ENCODE measurements at places on chromosomes 16 and 17. TPM values are rescaled to one million over a fixed set of nuclear protein-coding genes. Genes with fewer than 3 reads are reported as not detected.
A peak's percentile ranks its signal among the peaks of the same experiment; 100 is the strongest.

RBL2 gene
- 55.3 TPM for total RNA-seq

IL17C gene
- not detected for total RNA-seq

CCDC40 gene
- 3.7 TPM for total RNA-seq

TBC1D3D gene
- total RNA-seq = 0.86 TPM

DNA sequence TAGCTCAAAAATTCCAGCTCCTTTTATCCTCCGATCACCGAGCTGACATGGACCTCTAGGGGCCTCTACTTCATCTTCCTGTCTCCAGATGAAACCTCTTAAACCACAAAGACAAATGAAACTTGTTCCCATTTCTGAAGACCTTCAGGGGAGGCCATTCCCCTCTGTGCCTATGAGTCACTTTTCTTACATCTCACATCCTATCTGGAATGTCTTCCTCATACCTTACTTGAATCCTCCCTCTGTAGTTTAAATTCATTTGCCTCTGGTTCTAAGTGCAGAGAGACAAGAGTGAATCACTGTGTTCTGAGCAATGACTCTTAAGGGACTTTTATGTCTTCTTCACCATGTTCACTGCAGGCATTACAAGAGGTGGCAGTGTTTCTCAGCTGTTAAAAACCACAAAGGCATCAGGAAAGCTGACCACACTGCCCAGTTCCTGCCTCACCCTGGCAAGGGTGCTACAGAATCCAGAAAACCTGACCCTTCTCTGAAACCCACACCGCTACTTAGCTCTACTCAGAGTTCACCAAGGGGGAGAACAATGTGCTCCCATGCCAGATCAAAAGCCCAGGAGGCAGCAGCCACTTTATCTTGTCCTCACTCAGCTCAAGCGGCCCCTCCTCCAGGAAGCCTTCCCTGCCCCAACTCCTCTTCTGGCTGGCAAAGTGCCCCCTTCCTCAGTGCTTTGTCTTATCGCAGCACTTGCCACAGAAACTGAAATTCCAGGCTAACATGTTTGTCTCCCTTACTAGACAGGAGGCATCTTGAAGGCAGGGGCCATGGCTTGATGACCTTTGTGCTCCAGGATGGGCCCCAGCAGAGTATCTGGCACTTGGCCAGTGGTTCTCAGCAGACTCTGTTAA, 6.4 kb downstream of the CUEDC1 start:
- H3K36me3 ChIP-seq = no peaks in the 10 kb centered on the region
- H3K4me3 ChIP-seq = no peak overlapping the region
- H3K4me1 ChIP-seq = peaks cover 73% of the 10 kb centered on the region
- H3K27ac ChIP-seq = peak overlapping the region; percentile 81
- no peak for DNase-seq
- H3K27me3 ChIP-seq = no peaks in the 10 kb centered on the region

DNA sequence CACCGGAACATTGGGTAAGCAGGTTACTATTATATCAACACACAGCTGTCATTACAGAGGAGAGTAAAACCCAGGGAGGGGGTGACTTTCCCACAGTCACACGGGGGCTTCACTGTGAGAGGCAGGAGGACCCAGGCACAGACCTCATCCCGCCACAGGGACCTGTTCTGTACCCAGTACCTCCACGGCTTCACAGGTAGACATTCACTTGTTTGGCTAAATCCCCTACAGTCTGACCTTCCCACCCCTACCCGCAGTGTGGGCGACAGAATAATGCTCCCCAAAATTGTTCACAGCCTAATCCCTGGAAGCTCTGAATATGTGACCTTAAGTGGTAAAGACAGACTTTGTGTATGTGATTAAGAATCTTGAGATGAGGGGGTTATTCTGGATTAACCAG, 16.5 kb downstream of the LITAF start:
- no peak for DNase-seq
- H3K27me3 ChIP-seq = no peaks in the 10 kb centered on the region
- no peaks in the 10 kb centered on the region for H3K4me1 ChIP-seq
- H3K36me3 ChIP-seq = no peaks in the 10 kb centered on the region
- H3K4me3 ChIP-seq = no peak overlapping the region
- no peak overlapping the region for H3K27ac ChIP-seq

GRCh38 chr17:40561871-40562611, 3.2 kb downstream of the CCR7 start:
- no peak overlapping the region for H3K4me3 ChIP-seq
- no peaks in the 10 kb centered on the region for H3K36me3 ChIP-seq
- peaks cover 8% of the 10 kb centered on the region for H3K4me1 ChIP-seq
- H3K27ac ChIP-seq = no peak overlapping the region

DNA sequence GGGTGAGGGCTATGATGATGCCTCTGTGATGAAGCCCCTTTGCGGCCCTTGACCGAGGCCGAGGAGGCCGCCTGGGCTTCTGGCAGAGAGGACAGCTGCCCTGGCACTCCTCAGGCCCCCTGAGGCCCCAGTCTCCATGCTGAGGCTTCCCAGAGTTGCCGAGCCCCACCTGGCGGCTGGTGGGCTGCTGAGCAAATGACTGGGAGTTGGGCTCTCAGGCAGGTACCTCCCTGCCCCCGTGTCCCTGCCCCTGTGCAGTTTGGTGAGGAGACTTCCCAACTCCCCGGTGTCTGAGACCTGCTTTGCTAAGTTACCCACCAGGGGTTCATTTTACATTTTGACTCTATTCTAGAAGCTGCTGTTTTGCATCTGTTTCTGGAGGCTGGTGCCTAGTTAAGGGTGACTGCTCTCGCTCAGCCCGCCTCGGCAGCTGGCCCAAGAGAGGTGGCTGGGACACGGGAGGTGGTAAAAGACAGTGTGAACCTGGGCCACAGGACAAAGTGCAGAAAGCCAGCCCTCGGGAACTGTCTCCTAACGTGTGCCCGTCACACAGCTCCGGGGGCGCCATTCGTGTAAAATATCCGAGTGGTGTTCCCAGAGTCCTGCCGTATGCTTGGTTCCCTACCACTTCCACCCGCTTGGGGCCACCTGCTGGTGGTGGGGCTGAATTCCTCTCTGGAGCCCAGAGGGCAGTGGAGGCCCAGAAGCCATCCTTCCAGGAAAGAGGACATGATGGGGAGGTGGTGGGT, 134.5 kb downstream of the RAB11FIP4 start:
- H3K27me3 ChIP-seq = no peaks in the 10 kb centered on the region
- H3K4me3 ChIP-seq = no peak overlapping the region
- H3K27ac ChIP-seq = no peak overlapping the region
- H3K36me3 ChIP-seq = peaks cover 25% of the 10 kb centered on the region

DNA sequence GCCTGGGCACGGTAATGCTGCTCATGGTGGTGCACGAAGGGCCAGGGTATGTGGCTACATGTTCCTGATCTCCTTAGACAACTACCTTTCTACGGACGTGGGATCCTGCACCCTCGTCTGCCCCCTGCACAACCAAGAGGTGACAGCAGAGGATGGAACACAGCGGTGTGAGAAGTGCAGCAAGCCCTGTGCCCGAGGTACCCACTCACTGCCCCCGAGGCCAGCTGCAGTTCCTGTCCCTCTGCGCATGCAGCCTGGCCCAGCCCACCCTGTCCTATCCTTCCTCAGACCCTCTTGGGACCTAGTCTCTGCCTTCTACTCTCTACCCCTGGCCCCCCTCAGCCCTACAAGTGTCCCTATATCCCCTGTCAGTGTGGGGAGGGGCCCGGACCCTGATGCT, 12.0 kb downstream of the ERBB2 start:
- H3K27me3 ChIP-seq = no peaks in the 10 kb centered on the region
- no peak overlapping the region for H3K27ac ChIP-seq
- H3K36me3 ChIP-seq = peaks cover 8% of the 10 kb centered on the region
- DNase-seq = no peak
- H3K4me1 ChIP-seq = no peaks in the 10 kb centered on the region

- DNase-seq = no peak
- no peak overlapping the region for H3K27ac ChIP-seq
- H3K36me3 ChIP-seq = no peaks in the 10 kb centered on the region
- H3K4me1 ChIP-seq = no peaks in the 10 kb centered on the region
- H3K27me3 ChIP-seq = no peaks in the 10 kb centered on the region
- no peak overlapping the region for H3K4me3 ChIP-seq
Measured at GRCh38 chr17:82659886-82660285, 11.6 kb upstream of the WDR45B start.

DNA sequence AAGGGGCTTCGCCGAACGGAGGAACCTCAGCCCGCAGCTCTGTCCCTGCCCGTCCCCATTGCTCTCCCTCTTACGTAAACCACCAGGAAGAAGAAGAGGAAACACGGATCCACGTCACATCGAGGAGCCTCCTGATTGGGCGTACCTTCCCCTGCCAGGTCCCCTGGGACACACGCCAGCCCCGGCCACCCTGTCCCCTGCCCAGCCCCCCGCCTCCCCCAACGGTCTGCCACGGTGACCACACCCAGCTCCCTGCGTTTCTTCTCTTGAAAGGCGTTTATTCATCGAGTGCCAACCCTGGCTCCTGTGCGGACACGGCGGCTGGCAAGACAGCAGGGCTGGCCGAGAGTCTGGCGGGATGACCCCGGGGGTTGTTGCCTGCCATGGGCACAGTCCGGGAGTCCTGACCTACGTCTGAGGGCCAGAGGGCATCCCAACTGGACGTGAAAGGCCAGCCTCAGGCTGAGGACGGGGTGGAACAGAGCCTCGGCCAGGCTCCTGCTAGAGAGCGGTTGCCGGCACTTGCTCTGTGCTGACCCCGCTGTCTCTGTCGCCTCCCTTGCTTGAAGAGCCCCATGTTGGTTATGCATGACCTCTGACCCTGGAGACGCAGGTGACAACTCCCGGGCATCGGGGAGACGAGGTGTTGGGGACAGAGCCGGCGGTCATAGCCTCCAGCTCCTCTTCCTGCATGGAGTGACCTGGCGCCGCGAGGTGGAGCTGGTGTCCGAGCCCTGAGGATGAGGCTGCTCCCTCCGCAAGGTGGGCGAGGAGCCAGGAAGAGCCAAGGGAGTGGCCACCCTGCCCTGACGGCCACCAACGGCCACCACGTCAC, 40.5 kb upstream of the ACSF3 start:
- H3K4me1 ChIP-seq = no peaks in the 10 kb centered on the region
- H3K27me3 ChIP-seq = no peaks in the 10 kb centered on the region
- H3K4me3 ChIP-seq = peak overlapping the region; percentile 68
- no peaks in the 10 kb centered on the region for H3K36me3 ChIP-seq
- H3K27ac ChIP-seq = peak overlapping the region; percentile 30

DNA sequence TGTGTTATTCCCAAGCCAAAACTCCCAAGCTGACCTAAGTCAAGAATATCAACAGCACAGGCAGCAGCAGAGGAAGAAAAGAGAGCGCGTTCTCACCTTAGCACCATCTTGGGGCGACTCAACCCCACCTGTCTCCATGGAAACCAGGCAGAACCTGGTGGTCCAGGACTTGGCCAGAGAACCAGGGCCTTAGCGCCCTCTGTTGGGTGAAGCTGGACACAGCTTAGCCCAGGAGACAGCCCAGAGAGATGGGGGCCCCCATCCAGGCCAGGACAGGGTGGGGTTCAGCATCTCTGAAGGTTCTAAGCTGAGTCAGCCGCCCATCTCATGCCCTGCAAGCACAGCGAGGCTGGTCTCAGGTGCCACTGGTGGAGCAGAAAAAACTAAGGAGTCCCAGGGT, 60.1 kb upstream of the TMEM132E start:
- H3K36me3 ChIP-seq = no peaks in the 10 kb centered on the region
- no peak overlapping the region for H3K27ac ChIP-seq
- H3K4me1 ChIP-seq = no peaks in the 10 kb centered on the region
- no peak overlapping the region for H3K4me3 ChIP-seq

DNA sequence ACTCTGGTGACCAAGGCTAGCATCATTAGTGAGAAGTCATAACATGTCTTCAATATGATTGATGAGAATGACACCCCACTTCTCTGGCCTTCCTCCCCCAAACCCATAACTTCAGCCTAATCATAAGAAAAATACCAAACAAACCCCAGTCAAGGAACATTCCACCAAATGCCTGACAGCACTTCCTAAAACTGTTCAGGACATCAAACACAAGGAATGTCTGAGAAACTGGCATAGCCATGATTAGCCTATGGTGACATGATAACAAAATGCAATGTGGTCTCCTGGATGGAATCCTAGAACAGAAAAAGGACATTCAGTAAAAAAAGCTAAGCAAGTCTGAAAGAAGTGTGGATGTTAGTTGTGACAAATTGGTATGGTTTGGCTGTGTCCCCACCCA, 24.7 kb upstream of the TBX4 start:
- H3K4me3 ChIP-seq = no peak overlapping the region
- no peaks in the 10 kb centered on the region for H3K27me3 ChIP-seq
- H3K36me3 ChIP-seq = no peaks in the 10 kb centered on the region
- H3K4me1 ChIP-seq = peaks cover 30% of the 10 kb centered on the region
- H3K27ac ChIP-seq = peak overlapping the region; percentile 31
- DNase-seq = no peak

- H3K36me3 ChIP-seq = no peaks in the 10 kb centered on the region
- H3K27ac ChIP-seq = peak overlapping the region; percentile 45
- no peak for DNase-seq
- no peaks in the 10 kb centered on the region for H3K27me3 ChIP-seq
- peaks cover 62% of the 10 kb centered on the region for H3K4me1 ChIP-seq
Measured at GRCh38 chr16:72989579-72990551, 58.1 kb downstream of the ZFHX3 start.

DNA sequence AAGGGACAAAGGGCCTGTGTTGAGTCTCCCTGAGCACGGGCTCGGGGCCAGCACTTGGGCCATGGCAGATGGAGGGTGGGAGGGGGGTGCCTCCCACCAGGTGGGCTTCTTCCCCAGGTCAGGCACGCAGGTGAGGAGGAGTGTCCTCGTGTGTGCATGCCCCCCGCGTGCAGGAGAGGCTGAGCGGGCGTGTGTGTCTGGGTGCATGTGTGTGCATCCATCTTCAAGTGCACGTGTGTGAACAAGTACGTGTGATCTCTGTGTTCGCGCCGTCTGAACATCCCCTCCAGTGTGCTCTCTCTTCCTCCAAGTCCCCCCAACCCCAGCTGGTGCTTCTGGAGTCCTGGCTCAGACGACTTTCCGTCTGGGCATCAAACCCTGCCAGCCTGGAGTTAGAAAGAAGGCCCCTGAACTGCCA, 2.7 kb upstream of the ZG16B start:
- no peaks in the 10 kb centered on the region for H3K27me3 ChIP-seq
- no peak overlapping the region for H3K4me3 ChIP-seq
- no peaks in the 10 kb centered on the region for H3K36me3 ChIP-seq
- H3K27ac ChIP-seq = no peak overlapping the region

GRCh38 chr16:82684256-82684655, 57.5 kb downstream of the CDH13 start:
- DNase-seq = no peak
- no peaks in the 10 kb centered on the region for H3K27me3 ChIP-seq
- no peaks in the 10 kb centered on the region for H3K4me1 ChIP-seq
- no peak overlapping the region for H3K4me3 ChIP-seq
- no peak overlapping the region for H3K27ac ChIP-seq

- no peak overlapping the region for H3K27ac ChIP-seq
- no peaks in the 10 kb centered on the region for H3K27me3 ChIP-seq
- H3K4me3 ChIP-seq = no peak overlapping the region
- no peak for DNase-seq
- 0 out of 2 replicates have a peak, but pooled peaks cover 6% of the 10 kb centered on the region for H3K4me1 ChIP-seq
- no peaks in the 10 kb centered on the region for H3K36me3 ChIP-seq
Measured at GRCh38 chr16:4690946-4691665, 2.3 kb upstream of the NUDT16L1 start.
